ENCODE measurements at places on chromosomes 3 and 15.
A peak's percentile ranks its signal among the peaks of the same experiment; 100 is the strongest.

DNA sequence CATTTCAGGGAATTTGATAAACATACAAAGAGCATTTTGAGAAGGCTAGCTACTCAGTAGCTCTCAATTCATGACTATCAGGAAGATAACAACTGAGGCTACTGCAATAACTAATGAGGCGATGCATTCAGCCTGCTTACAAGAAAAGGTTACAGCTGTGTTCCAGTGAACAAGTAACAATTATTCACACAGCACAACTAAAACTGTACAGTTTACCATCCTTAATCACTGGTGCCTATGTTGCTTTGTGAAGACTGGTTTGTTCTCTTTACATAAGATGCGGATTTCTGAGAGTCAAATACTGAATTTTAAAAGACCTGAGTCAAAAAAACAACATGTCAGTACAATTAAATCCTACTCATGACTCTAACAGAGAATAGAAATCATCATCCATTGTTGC is 526.3 kb downstream of the OTOL1 start:
- no peak for DNase-seq

DNA sequence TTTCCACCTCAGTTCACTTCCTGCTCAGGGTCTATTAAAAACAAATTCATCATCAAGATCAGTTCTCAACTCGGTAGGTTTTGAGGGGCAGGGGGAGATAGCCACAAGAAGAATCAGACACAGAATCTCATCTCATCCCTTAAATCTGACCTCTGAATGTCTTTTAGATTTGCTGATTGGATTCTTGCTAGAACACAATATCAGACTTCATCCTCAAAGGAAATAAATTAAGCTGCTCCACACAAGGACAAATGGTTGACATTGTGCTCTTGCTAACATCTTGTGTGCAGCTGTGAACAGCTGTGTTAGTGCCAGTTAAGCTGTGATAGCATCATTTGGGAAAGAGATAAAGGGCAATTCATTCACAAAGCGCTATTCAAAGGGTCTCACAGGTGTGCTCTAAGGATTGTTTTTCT is 184.0 kb upstream of the ADAMTS9 start:
- DNase-seq, result no peak

DNA sequence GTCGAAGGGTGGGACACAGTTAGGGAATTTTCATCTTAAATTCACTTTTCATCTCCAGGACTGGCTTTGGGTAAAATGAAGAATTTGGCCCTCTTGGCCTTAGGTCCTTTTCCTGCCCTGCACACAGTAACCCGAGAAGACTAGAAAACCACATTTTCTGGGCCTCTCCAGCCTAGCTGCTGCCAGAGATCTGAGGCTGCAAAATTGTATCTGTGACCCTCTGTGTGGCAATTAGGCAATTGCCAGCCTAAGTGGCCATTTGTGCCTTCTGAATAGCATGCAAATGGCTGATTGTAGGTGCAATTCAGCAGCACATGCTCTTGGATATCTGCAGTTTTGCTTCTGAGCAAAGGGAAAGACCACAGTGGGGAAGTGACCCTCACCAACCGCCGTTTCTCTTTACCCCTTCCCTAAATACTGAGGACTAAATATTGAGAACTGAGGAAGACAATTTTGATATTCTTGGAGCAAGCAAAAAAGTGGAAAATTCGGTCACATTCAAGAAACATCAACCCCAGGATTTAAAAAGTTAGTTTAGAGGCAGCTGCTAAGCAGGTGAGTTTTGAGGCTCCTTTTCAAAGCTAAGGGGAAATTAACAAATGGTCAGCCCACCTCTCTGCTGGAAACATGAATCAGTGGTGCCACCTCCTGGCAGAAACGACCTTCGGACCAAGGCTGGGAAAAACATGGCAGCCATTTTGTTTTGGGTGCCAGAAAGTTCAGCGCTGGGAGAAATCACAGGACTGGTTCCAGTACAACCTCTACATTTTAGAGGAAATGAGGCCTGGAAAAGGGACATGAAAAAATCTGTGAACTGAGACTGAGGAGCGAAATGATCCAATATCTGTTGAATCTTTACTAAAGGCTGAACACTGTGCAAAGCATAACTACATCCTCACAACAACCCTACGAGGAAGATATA is 56.6 kb upstream of the PRTG start:
- peak; percentile 22 for DNase-seq

- DNase-seq, result peak; percentile 98
Observed at GRCh38 chr3:125110016-125110875, 54.4 kb upstream of the HEG1 start.

DNA sequence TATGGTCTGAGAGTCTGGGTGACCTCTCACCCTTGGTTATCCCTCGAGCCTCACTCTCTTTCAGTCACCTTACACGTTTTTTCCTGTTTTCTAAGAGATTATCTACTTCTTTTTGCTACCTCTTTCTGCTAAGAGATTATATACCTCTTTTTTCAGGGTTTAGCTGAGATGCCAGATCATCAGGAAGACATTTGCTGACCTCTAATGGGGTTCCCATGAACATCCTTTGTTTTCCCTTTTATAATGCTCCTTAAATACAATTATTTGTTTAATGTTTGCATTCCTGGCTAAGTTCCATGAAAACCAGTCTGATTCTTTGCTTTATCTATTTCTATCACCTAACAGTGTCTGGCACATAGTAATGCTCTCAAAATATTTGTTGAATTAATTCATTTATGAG is 39.6 kb downstream of the LEKR1 start:
- DNase-seq, result peak; percentile 27

- peak; percentile 15 for DNase-seq
Observed at GRCh38 chr3:122513386-122514122, 1.2 kb downstream of the KPNA1 start.

DNA sequence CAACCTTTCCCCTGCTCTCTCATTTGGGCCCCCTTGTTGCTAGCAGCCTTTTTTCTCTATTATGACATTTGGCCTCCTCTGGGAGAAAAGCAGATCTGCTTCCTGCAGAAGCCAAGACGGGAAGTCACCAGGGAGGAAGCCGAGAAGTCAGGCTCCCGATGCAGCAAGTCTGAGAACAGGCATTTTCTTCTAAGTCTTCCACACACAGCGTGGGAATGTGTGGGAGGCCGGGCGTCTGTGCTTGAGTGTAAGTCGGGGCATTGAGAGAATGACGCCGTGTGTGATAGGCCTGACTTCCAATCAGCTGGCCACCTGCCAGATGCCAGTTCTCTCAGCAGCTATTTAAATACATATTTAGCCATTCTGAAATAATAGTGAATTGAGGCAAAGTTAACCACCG is 75.8 kb upstream of the FAM98B start:
- DNase-seq, result peak; percentile 26

DNA sequence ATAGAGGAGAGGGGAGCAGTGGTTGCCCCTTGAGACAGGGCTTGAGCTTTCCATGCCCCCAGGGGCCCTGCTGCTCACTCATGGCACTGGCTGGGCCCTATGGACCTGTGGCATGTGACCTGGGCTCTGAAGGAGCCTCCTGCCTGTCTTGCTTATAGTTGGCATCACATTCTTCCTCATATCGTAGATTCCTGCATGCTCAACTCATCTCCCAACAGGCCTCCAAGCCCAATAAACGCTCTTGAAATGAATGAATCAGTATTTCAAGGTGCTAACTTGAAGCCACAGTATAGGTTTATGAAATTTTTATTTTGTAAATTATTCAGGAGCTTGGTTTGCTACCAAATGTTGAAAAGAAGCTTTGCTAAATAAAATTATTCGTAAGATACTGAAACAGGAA is 93.3 kb upstream of the SLC7A14 start:
- DNase-seq, result no peak

- no peak for DNase-seq
Observed at GRCh38 chr15:69215314-69216035, 55.0 kb downstream of the GLCE start.

DNA sequence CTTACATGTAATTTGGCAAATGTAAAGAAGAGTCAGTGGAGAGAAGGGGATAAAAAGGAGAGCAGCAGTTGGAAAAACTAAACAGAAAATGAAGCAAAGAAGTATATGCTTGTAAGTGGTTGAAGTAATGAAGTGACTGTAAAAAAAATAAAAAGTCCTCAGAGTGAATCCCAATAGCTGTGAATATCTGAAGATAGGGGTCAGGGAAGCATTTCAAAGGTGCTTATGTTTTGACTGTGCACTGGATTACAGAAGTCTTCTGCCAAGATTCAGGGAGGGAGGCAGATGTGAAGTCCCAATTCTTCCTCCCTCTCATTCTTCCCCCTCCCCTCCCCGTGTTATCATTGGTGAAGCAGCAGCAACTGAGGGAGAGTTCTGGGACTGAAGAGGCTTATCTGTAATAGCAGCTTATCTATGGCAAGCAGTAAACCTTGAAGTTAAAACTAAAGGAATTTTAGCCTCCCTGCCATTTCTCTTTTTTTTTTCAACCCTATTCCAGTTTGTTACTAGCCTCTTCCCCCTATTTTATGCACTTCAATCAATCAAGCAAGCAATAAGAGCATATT is 597.9 kb downstream of the IGSF11 start:
- DNase-seq, result no peak

DNA sequence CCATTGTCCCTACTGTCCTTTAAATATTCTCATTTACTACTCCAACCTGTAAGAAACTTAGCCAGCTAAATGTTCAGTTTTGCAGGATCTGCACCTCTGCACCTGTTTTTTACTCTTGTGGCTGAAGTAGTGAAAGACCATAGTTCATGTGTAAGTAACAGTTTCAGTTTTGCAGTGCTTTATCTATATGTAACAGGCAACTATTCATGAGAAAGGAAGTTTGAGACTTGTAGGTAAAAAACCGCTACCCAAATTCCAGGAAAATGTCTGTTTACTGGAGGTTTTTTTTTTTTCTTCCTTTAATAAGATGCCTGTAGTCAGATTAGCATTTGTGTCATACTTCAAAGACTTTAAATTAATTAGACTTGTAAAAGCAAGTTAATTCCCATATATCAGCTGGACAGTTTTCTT is 25.4 kb upstream of the MBNL1 start:
- no peak for DNase-seq

DNA sequence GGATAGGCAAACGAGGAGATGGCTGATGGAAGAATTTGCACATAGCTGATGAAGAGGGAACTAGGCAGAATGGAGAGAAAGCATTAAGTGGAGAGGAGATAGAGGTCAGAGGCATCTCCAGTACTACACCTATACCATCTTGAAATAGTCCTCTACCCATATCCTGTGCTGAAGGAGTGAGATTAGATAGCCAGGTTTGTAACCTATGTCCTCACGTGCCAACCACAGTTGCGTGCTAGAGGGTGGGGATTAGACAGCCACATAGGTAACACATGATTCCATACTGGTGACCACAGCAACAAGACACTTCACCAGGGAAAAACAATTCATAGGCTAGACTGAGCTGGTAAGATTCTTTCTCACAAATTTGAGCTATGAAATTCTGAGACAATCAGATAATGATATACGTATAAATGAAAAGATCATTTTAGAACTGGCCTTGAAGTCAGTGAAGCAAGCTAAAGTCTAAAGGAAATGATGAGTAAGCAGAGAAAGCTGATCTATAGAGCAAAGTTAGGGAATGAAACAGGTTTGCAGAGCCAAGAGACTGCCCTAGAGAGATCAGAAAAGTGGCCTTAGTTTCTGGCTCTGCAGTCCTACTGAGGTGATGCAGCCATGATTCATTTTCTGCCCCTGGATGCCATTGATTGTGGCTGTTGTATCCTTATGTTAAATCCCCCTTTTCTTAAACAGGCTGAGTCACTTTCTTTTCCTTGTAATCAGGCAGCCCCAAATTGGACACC is 17.7 kb downstream of the MYNN start:
- DNase-seq, result no peak

GRCh38 chr3:141405591-141405990 is 37.3 kb downstream of the ZBTB38 start:
- peak; percentile 76 for DNase-seq

DNA sequence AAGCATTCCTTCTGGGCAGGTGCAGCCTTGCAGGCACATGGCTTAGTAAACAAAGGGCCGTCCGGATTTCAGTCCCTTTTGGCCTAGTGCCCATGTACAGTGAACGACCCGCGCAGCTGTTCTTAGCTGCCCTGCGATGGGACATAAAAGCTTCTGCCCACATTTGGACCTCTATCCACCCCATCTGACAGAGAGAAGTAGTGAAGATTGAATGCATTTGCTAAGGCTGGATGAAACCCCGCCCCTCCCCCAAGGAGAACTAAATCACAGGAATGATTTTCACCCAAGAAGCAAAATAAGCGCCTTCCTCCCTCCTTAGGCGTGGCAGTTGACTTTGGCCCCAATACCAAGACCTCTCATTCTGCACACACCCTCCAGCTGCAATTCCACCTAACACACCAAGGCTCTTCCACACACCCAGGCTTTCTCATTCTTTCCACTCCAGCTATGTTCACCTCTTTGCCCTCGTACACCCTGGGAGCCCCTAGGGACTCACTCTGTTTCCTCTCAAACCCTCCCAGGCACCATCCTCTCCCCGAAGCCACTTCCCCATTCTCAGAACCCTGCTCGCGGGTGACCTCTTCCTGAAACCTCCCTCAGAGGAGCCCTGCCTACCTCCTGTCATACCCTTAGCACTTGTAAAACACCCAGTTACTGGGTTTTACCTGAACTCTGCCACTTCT is 14.1 kb upstream of the HRH1 start:
- peak; percentile 58 for DNase-seq

- no peak for DNase-seq
Observed at GRCh38 chr3:187518616-187519015, 150.4 kb downstream of the RTP4 start.

- DNase-seq, result no peak
Observed at GRCh38 chr3:189513281-189514117, 117.7 kb upstream of the TP63 start.

DNA sequence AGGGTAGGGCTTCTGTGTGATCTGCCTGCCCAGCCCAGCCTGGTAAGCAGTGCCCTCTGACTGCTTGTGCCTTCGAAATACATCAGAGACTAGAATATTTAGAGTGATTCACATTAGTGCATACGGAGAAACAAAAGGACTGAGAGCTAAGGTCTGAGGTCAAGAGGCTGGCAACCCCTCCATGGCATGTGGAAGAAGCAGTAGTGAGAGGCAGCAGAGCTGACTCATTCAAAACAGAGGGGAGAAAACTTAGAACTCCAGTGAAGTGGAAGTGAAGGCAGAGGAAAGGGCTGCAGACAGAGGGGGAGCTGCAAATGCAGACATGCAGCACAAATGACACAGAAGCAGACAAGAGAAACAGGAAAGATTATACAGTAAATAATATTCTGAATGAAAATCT is 61.6 kb downstream of the ULK4 start:
- DNase-seq, result peak; percentile 22

- DNase-seq, result peak; percentile 85
Observed at GRCh38 chr3:173502983-173503568, 105.5 kb downstream of the NLGN1 start.

- no peak for DNase-seq
Observed at GRCh38 chr3:59046839-59047238, 3.0 kb downstream of the CFAP20DC start.

- peak; percentile 92 for DNase-seq
Observed at GRCh38 chr3:150235799-150236198, 172.3 kb upstream of the TSC22D2 start.

GRCh38 chr3:126107957-126108675 is 24.2 kb upstream of the SLC41A3 start:
- no peak for DNase-seq

DNA sequence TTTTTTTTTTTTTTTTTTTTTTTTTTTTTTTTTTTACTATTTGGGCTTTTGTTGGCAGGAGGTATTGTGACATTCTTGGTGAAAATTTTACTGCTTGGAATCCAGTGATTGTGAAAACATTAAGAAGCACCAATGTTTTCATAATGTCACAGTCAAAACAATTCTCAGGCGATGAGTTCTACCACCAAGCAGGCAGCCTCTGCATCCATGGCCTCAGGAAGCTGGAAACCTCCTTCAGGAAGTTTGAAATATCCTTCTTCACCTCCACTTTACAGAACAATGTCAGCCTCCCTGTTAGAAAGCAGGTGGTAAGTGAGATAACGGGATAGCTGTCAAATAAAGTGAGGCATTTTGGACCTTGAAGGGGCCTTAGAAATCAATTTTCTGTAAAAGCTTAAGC is 98.3 kb downstream of the MEX3B start:
- DNase-seq, result peak; percentile 95

Data from fibroblast of skin of back (primary cell).